ENCODE measurements at places on chromosomes 7 and 10.

GRCh38 chr7:27616914-27617548 lies 45.7 kb downstream of the HIBADH start:
- DNase-seq: no peak

- no peak for DNase-seq
These were observed 69.4 kb downstream of the ZRANB1 start for GRCh38 chr10:125011171-125011925.

GRCh38 chr10:61992059-61992460 lies 90.6 kb downstream of the ARID5B start:
- DNase-seq: no peak

DNA sequence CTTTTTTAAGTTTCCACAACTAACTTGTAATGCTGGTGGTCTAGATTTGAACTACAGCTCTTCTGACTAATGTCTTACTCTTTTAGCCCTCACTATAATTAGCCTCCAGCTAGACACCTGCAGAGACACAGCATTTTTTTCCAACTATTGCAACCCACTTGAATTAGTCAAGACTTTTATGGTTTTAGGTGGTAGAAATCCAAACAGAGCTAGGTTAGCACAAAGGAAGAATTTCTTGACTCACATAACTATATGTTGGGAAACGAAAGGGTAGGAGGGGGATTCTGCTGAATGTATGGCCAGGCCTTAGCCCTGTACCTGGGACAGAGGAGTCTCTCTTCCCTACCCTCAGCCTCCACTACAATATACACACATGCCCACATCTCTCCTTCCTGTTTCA lies 586.1 kb downstream of the INHBA start:
- no peak for DNase-seq

- DNase-seq: no peak
These were observed 51.8 kb downstream of the CAV1 start for GRCh38 chr7:116576350-116577319.

DNA sequence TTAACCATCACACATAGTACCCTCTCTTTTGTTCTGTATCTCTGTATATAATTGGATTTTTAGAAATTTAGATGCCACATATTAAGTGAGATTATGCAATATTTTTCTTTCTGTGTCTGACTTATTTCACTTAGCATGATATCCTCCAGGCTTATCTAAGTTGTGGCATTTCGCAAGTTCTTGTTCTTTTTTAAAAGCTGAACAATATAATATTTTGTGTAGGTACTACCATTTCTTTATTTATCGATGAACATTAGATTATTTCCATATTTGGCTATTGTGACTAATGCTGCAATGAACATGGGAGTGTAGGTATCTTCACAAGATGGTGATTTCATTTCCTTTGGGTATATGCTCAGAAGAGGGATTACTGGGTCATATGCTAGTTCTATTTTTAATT lies 295.0 kb downstream of the SUGCT start:
- no peak for DNase-seq

DNA sequence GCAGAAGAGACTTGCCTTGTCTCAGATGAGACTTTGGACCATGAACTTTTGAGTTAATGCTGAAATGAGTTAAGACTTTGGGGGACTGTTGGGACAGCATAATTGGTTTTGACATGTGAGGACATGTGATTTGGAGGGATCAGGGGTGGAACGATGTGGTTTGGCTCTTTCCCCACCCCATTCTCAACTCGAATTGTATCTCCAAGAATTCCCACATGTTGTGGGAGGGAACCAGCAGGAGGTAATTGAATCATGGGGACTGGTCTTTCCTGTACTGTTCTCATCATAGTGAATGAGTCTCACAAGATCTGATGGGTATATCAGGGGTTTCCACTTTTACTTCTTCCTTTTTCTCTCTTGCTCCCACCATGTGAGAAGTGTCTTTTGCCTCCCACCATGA lies 229.7 kb upstream of the KCND2 start:
- no peak for DNase-seq

GRCh38 chr10:74585231-74586087 lies 240.9 kb upstream of the KAT6B start:
- peak; percentile 7 for DNase-seq

DNA sequence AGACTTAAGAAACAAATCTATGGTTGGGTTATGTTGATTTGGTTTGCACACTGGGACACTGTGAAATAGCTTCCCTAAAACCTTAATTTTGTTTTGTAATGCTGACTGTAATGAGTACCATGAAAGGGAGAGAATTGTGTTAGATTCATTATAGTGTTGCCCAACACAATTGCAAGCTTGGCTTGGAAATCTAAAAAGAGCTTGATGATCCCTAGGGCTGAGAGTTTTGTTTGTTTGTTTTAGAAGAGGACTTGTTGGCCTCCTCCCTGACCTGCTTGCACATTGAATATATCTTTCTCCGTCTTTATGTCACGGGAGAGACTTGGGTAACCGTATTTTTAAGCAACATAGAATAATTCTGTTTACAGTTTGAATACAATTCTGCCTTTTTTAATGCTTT lies 410.1 kb downstream of the ARL4A start:
- DNase-seq: no peak

GRCh38 chr7:33114976-33115375 lies 5.8 kb upstream of the RP9 start:
- DNase-seq: no peak

DNA sequence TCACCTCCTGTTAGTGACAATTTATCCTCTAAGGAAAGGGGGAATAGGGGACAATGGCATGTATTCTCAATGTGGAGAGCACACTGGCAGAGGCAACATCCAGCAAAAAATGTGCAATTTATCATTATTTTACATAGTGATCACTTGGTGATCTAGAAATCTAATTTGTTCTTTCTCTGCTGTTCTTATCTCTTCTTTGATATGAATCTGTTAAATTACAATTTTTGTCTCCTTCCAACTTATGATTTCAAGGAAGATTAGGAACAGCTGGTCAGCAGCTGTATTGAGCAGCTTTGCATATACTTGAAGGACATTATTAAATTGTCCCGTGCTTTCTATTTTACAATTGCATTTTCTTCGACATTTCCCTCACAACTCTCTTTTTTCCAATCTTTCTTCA lies 213.1 kb downstream of the MAGI2 start:
- no peak for DNase-seq

DNA sequence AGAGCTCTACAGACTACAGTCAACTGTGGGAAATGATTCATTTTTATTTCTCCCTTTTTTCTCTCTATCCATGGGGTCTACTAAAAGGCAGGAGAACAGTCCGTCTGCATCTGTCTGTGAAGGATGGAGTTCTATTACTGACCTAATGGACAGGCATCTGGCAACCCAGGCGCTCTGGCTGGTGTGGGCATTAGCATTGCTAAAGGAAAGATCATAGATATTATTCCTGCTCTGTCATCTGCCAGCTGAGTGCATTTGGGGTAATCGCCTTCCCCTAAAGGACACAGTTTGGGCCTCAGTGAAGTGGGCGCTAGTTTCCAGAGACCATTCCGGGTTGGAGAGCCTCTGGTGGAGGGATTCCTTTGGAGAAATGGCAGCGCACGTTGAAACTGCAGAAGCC lies 201.3 kb upstream of the TCERG1L start:
- DNase-seq: no peak

Measured in stimulated activated CD8-positive, alpha-beta memory T cell treated with anti-CD3 and anti-CD28 coated beads, Interleukin-7, amount 100 ng/mL, for 4 hours (primary cell).